ENCODE measurements at places on chromosomes 2 and 18.
A peak's percentile ranks its signal among the peaks of the same experiment; 100 is the strongest.

GRCh38 chr2:108446703-108447102 is 2.3 kb upstream of the GCC2 start:
- no peak for DNase-seq

DNA sequence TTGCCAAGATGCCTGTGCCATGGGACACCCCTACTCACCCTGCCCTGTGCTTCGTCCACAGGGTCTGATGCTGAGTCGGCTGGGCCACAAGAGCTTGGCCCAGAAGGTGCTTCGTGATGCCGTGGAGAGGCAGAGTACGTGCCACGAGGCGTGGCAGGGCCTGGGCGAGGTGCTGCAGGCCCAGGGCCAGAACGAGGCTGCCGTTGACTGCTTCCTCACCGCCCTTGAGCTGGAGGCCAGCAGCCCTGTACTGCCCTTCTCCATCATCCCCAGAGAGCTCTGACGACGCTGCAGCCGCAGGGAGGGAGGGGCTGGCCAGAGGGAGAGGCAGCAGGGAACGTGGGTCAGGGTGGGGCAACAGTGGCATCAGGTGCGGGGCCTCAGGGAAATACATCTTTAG is 81.5 kb downstream of the STPG4 start:
- no peak for DNase-seq

DNA sequence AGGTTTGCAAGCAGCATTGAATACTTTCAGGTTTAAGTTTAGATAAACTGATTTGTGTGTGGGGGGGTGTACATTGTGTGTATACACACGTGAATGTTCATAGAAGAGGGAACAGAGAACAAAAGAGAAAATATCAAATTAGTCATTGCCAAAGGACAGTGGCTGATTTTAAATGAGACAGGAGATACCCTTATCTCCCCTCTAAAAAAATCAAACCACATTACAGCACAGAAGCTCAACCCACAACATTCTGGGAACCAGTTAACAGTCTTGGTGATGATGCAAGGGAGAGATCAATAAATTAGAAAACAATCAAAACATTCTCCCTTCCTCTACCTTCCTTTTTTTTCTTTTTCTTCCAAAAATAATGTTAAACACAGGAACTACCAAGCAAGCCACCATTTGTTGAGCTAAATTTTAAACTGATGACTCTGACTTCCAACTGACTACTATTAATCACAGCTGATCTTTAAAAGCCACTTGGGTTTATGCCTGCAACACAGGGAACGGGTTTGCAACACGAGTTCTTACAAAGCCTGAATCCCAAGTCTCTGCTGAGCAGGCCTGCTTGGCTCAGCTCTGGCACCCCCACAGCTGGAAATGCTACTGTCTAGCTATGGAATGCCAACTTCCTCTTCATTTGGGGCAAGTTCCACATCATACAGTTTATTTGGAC is 119.2 kb upstream of the ACVR1C start:
- DNase-seq, result no peak

GRCh38 chr2:197786010-197786877 is 1.1 kb upstream of the BOLL start:
- DNase-seq, result peak; percentile 72

DNA sequence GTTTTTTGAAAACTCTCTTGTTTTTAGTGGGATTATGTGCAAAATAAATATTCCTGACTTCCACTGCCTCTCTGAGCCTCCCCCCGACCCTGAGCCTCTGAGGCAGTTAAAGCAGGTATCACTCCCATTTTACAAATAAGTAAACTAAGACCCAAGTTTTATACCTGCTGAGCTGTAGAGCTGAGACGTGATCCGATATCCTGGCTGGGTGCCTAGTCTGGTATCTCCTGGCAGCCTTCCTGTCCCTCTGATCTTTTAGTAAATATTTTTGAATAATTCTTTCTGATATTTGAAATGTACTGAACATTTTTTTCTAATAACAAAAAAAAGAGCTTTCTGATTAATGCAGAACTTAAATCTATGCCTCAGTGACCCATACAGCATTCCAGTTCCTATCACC is 108.3 kb upstream of the NOSTRIN start:
- DNase-seq, result no peak

- no peak for DNase-seq
These were observed 140.9 kb upstream of the CAPN13 start for GRCh38 chr2:30948130-30948529.

- DNase-seq, result no peak
These were observed 4.6 kb downstream of the MBP start for GRCh38 chr18:77127769-77128671.

DNA sequence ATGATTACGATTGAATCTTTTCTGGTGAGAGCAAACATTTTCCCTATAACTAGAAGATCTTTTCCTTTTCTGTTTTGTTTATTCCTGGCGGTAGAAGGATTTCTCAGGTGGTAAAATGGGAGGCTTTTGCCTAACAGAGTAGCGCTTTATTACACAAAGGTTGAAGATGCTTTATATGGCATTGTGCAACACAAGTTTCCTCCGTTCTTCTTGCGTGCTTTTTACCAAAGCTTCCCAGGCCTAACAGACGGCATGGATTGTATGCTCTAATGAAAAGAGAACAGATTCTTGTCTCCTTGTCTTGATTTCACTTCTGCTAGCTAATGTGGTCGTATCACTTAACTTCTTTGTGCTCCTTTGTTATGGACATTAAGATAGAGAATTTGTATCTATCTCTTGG is 43.8 kb downstream of the MYO1B start:
- no peak for DNase-seq

DNA sequence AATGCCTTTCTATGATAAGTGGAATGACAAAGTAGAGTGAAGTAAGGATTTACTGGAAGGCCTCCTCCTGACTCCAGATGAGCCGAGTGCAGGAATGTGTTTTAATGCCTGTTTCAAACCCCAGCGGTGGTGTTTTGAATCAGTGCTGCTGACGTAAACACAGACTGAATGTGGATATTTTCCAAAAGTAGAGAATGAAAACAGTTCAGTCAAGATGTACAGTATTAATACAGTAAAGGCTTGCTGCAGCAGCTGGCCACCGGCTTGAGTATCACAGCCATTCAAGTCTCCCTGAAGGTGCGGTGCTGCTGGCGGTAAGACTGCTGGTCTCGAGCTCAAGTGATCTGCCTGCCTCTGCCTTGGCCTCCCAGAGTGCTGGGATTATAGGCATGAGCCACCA is 46.7 kb downstream of the ARHGAP28 start:
- DNase-seq, result no peak

DNA sequence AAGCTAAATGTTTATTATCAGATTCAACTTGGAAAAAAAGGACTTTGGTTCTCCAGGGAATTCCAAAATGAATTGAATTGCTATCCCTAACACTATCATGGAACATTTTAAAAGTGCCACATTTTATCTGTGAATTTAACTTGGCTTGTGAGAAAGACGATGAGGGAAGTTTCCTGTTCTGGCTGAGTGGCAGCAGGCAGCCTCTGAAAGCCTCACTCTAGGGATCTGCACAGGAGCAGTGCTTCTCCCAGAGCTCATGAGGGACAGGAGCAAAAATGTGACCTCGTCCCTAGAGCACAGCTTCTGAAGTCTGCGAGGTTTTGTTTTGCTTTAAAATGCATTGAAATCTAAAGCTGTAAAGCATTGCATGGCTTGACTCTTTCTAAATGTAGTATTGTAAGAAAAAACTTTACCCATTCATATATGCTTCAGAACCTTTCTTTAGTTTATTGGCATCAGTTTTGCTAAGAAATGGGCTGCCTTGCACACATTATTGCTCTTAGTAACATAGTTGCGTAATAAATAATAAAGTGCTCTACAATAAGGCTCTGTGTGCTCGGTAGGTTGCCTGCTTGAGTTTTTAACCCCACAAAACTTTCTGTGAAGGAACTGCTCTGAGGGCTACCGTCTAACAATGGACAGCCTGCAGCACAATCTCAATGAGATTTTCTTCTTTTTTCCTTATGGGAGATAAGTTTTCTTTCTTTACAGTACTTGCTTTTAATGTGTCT is 136.2 kb upstream of the CDCA7 start:
- DNase-seq, result peak; percentile 19

DNA sequence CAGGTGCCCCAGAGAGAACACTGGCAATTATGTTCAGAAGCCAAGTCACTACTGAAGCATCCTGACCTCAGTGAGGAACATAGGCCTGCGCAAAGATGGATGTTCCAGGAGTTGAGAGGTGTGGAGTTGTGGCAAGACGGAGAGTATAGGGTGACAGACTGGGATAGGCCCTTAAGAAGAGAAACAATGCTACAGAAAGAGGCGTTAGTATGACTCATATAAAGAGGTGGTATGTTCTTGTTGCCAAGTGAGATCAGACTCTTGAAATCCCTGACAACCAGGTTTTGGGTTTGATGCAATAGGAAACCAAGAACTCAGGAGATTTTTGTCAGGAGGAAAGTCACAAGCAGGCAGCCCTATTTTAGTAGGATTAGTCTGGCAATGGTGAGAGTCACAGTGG is 185.6 kb downstream of the RIT2 start:
- DNase-seq, result no peak

- DNase-seq, result no peak
These were observed 48.9 kb upstream of the NABP1 start for GRCh38 chr2:191629001-191629453.

GRCh38 chr2:239594019-239594771 is 193.4 kb upstream of the HDAC4 start:
- no peak for DNase-seq

- no peak for DNase-seq
These were observed 80.5 kb downstream of the NFATC1 start for GRCh38 chr18:79476031-79476917.

DNA sequence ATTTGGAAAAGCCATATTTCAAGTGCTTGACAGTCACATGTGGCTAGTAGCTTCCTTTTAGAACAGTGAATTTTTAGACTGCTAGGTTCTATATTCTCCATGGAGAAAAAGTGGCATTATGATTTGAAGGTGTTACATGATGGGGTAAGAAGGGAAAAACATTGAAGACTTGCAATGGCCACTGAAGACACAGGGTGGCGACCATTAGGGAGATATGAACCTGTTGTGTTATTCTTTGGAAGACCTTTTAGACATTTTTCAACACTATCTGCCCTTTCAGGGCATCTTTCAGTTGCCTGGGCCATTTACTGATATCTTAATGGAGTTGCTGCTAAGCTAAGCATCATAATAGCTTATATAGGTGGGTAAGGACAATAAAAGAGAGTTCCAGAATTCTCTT is 1387.2 kb downstream of the SUCLG1 start:
- DNase-seq, result no peak

GRCh38 chr2:163757814-163758213 is 22.0 kb upstream of the FIGN start:
- no peak for DNase-seq

GRCh38 chr2:163182764-163183354 is 344.3 kb upstream of the KCNH7 start:
- no peak for DNase-seq

- DNase-seq, result no peak
These were observed 374.2 kb downstream of the TDRD15 start for GRCh38 chr2:21498016-21498415.

GRCh38 chr2:121187351-121187981 is 97.5 kb downstream of the TFCP2L1 start:
- DNase-seq, result no peak

DNA sequence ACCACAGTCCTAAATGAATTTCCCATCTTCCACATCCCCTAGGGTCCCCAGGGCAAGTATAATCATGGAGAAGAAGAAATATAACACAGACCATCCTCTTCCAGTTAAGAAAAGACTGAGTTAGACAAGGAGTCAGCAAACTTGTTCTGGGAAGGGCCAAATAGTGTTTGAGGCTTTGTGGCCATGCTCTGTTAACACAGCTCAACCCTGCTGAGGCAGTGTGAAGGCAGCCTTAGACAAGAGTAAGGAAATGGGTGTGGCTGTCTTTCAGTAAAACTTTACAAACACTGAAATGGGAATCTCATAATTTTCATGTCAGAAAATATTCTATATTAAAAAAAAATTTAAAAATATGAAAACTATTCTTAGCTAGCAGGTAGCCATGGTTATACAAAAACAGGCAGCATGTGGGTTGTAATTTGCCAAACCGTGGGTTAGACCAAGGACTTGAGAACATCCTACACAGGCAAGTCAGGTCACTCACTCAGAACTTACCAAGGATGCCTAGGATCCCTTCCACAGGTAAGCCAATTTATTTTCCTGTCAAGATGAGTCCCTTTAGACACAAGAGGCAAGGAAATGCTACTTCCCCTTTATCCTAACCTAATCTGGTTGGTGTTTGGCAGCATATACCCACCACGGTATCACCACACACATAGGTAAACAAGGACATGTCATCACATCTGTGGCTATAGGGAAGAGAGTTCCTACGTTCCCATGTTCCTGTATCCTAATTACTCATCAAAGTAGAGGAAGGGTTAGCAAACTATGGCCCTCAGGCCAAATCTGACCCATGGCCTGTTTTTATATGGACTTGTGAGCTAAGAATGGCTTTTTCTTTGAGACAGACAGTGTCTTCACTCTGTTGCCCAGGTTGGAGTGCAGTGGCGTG is 31.9 kb downstream of the C2orf74 start:
- DNase-seq, result no peak

- no peak for DNase-seq
These were observed 1.8 kb downstream of the BARD1 start for GRCh38 chr2:214807653-214808052.

DNA sequence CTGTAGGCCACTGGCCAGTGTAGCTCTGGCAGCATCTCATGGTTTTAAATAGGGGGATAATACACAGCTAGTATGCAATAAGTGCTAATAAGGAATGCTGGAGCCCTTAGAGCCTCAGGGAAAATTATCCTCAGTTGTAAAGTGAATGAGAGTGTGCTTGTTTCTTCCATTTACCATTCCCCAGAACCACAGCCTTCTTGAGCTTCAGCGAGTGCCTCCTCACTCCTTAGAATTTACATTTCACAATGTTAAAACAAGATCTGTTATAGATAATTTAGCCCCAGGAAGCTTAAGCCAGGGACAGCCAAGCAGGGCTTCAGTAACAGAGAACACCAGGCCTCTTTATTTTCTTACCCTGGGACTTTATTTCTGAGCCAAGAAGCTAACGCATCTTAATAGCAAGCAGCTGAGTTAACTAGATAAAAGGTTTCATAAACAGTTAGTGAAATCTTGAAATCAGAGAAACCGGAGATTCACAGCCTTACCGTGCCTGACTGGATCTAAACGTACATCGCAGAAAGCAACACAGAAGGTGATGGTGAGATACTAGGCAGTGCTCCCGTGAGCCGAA is 535.2 kb downstream of the TDRD15 start:
- DNase-seq, result no peak

DNA sequence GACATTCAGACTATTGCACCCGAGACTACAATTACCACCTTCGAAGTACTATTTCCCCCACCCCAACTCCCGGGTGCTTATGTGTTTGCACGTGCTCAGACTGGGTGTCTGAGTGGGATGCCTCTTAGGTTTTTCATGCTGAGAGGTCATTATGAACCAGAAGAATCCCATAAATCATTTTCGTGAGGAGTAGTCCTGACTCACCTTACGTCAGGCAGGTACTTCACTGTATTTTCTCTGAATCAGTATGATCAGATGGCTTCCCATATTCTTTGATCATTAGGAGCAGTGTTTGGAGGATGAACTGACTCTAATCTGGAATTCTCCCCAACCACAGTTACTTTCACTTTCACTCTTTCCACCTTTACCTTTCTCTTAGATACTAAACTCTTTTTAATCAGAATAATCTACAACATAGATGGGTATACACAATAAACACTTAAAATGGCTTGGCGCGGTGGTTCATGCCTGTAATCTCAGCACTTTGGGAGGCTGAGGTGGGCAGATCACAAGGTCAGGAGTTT is 38.4 kb upstream of the STAT4 start:
- no peak for DNase-seq
